Spleen (tissue), 13 donors: ENCODE measurements at places on chromosomes 2 and 18.

- DNase-seq = no peak
These were observed 9.9 kb downstream of the DTYMK start for GRCh38 chr2:241676665-241677064.

DNA sequence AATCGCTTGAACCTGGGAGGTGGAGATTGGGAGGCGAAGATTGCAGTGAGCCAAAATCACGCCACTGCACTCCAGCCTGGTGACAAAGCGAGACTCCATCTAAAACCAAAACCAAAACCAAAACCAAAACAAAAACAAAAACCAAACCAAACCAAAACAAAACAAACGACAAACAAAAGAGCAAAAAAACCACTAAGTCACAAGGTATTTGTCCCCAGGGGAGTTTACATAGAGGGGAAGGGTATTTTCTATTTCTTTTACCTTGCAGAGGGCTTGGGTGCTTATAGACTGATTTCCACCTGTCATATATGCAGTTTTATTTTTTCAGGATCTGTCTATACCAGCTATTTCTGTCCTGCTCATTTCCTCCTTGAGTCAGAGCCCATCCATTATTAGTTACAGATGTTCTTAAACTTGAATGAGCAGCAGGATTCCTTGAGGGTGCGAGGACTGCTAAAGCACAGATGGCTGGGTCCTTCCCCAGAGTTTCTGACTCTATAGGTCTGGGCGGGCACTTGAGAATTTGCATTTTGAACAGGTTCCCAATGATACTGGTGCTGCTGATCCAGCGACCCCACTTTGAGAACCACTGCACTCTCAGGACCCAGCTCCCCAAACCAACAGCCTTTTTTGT is 102.2 kb upstream of the UXS1 start:
- DNase-seq = no peak

GRCh38 chr18:7822435-7823331 is 255.6 kb downstream of the PTPRM start:
- DNase-seq = no peak

DNA sequence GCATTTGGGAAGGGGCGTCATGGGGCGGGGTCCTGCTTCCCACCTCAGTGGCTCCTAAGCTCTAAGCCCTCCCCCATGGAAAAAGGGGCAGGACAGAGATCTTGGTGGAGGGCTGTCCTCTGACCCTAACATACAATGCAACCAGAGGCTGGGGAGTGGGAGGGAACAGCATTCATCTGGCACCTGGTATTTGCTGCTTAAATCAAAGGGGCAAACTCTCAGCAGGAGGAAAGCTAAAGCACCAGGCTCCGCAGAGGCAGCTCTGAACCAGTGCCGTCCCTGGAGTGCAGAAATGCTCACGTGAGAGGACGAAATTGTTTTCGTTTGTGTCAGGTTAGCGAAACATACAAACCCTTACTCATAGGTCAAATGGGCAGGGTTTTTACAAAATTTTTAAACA is 92.7 kb upstream of the PXDN start:
- no peak for DNase-seq

GRCh38 chr2:72827966-72828646 is 2.3 kb upstream of the EXOC6B start:
- DNase-seq = no peak

- no peak for DNase-seq
These were observed 138.5 kb upstream of the CDH20 start for GRCh38 chr18:61194726-61195125.

- no peak for DNase-seq
These were observed 87.4 kb downstream of the ITSN2 start for GRCh38 chr2:24272907-24273306.

GRCh38 chr2:63818271-63818670 is 23.4 kb upstream of the UGP2 start:
- DNase-seq = no peak

- DNase-seq = peak; percentile 77
These were observed 796 bp downstream of the SPIRE1 start for GRCh38 chr18:12656938-12657683.

DNA sequence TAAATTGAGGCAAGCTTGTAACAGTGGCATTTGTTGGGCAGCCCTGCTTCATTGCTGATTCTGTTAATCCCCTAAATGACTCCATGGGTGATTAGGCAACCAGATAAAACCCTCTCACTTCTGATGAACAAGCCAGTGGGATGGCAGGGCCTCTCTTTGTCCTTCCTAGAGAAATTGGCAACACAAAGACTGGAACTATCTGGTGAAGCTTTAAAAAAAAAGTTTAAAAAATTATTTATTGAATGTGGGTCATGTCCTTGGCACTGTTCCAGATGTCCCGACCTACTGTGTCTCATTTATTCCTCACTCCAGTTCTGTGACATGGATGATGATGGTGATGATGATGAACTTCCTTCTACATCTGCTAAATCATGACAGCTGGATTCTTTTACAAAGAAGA is 30.8 kb downstream of the NRP2 start:
- DNase-seq = no peak

GRCh38 chr18:11040823-11041656 is 108.3 kb downstream of the PIEZO2 start:
- DNase-seq = no peak

DNA sequence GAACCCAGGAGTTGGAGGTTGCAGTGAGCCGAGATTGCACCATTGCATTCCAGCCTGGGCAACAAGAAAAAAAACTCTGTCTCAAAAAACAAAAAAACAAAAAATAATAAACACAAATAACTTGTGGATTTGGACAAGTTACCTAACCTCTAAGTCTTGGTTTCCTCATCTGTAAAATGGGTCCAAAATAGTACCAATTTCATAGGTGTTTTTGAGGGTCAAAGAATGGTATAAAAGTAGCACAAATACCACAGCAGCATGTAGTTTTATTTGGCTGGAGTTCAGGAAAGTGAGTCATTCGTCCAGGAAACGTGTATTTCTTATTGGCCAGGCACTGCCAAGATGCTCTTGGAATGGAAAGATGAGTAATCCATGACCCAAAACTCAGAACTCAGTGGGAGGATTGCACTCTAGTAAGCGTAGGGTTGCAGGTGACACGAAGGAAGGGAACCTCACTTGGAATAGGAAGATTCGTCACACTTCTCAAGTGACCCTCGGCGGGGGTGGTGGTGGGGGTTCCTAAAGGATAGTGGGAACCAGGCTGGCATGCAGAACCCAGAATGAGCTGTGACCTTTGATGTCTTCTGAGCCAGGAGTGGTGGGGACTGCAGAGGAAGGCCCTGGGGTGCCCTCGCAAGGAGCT is 24.4 kb downstream of the GRHL1 start:
- no peak for DNase-seq

DNA sequence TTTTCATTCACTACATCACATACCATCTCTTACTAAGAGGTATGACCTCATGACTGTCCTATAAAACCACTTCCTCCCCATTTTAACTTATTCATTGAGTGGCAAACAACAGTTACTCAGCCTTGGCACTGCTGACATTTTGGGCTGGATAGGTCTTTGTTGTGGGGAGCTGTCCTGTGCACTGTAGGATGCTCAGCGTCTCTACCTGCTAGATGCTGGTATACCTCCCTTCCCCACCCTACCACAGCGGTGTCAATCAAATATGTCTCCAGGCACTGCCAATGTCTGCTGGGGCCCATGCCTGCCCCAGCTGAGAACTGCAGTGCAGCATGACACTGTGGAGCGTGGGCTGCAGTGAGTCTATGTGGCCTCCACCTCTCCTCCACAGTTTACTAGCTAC is 76.3 kb upstream of the MGAT4A start:
- DNase-seq = no peak

GRCh38 chr2:45778720-45779171 is 127.3 kb downstream of the PRKCE start:
- DNase-seq = no peak

GRCh38 chr18:7647500-7647899 is 80.4 kb downstream of the PTPRM start:
- DNase-seq = no peak

- no peak for DNase-seq
These were observed 97.3 kb upstream of the ST3GAL5 start for GRCh38 chr2:85986121-85986520.

DNA sequence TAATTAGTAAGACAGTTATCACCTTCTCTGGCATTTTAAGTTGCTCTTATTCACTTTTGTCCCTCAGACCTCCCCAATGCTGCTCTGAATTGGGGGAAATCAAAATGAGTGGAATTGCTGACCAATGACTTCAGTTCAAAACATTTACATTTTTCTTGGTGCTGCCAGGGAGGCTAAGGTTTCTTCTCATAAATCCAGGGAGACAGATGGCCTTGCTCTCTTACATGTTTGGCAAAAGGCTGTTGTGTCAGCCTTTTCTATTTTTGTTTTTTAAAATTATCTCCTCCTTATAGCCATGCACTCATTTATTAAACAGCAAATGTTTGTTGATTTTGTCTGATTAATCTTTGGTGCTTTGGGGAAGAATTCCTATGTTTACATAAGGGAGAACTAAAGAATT is 82.0 kb downstream of the GALNT13 start:
- DNase-seq = no peak

DNA sequence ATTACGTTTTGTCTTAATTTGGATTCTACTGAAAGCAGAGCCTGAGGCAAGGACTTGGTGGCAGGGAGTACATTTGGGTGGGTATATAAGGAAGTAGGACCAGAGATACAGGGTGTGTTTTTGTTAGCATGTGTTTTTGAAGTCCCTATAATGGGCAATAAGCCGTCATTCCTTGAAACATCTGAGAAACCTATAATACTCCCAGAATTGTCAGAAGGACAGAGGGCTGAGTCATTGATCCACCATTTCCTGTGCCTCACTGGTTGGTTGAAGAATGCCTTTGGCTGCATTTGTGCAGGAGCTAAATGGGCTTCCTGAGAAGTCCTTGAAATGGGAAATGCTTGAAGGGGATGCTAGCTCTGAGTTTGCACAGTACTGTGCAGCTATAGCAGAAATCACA is 281.8 kb upstream of the ZEB2 start:
- no peak for DNase-seq

- no peak for DNase-seq
These were observed 12.5 kb downstream of the MOCOS start for GRCh38 chr18:36199691-36200295.

GRCh38 chr2:47785986-47786385 is 3.0 kb downstream of the MSH6 start:
- no peak for DNase-seq

- DNase-seq = no peak
These were observed 71.6 kb downstream of the PRKRA start for GRCh38 chr2:178379162-178380004.

GRCh38 chr18:38367473-38367872 is 801.9 kb upstream of the CELF4 start:
- no peak for DNase-seq

DNA sequence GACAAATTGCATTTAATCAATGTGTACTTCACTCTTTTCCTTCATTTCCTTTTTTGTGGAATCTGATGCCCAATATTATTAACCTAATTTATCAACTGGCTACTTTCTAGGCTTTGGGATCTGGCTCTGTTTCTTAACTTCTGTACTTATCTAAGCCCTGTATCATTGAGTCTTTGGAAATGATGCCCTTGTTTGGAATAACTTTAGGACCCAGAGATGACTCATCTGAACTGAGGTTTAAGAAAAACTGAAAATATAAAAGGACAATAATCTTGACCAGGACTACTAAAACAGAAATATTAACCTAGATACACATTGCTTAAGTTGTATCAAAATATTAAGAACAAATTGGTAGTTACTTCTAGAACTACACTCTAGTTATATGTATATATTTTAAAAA is 600.8 kb downstream of the CPS1 start:
- no peak for DNase-seq

GRCh38 chr18:12239431-12239830 is 14.7 kb upstream of the CIDEA start:
- DNase-seq = no peak

- DNase-seq = no peak
These were observed 192.4 kb downstream of the ZBTB7C start for GRCh38 chr18:48216639-48217257.

- DNase-seq = no peak
These were observed 673.2 kb downstream of the TMEM182 start for GRCh38 chr2:103435010-103435409.

- no peak for DNase-seq
These were observed 32.9 kb upstream of the EHBP1 start for GRCh38 chr2:62672601-62673000.

GRCh38 chr2:239589833-239590232 is 189.0 kb upstream of the HDAC4 start:
- peak; percentile 23 for DNase-seq

DNA sequence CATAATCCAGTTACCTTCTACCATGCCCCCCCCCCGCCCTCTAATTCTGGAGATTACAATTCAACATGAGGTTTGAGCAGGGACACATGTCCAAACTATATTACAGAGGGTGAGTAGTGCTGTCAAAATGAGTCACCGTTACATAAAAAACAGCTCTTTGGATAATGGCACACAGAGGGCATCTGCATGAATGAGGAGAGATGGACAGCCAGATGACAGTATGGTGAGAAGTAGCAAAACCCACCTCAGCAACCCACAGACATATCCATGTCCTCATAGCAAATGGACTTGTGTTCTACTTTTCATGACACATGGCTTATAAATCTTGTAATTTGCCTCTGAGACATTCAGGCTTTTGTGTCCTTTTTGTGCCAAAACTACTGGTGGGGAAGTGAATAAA is 132.0 kb downstream of the EML6 start:
- DNase-seq = no peak

DNA sequence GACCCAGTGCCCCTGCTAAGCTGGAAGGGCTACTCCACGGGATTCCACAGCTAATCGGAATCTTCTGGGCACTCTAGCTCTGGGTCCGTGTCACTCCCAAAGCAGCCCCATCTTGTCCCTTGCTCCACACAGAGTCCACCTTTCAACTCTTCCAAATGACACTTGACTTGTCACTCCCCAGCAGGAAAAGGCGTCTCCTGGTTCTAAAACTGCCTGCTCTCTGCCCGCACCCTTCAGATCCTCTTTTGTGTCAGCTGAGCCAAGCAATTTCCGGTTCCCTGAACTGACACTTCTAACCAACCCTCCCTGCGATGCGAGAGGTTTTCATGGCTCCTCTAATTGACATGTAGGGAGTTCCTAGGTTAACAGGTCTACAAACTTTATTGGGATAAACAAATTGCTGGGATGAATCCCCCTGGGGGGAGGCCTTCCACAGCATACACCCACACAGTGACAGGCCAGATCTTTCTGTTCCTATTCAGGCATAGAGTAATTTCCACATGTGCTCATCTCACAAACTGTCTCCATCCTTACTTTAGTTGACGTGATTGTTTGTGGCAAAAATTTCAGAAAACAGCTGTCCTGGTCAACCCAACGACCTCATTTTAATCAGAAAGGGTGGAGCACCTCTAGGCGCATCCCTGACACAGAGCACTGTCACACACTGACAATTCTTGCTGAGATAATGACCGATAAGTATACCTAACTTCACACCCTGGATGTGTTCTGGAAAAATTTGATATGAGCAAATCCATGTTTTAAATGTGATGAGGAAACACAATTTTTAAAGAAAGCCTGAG is 104.9 kb downstream of the RBMS1 start:
- DNase-seq = peak; percentile 80

- DNase-seq = peak; percentile 90
These were observed 55.4 kb upstream of the GLI2 start for GRCh38 chr2:120680136-120680761.

- DNase-seq = no peak
These were observed 193.5 kb downstream of the INHBB start for GRCh38 chr2:120539424-120539936.
